ENCODE measurements at places on chromosomes 13 and 19.

DNA sequence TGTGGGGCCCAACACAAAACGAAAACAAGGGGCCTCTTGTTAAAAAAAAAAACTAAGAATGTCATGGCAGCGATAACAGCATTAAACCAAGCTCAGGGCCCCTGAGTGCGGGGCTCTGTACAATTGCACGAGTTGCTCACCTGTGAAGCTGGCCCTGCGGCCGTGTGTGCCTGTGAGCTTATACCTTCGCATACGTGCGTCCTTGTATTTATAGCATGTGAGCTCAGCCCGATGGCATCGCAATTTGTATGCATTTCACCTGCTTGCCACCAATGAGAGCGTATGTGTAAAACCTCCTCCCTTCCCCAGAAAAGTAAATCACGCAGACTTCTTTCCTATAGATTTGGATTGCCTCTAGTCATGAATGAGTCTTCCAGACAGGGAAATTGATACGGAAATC lies 17.1 kb downstream of the HNRNPM start:
- no peak overlapping the region for H3K27ac ChIP-seq
- H3K36me3 ChIP-seq, result peaks cover 33% of the 10 kb centered on the region
- peaks cover 57% of the 10 kb centered on the region for H3K4me1 ChIP-seq
- DNase-seq, result no peak
- H3K27me3 ChIP-seq, result no peaks in the 10 kb centered on the region
- H3K4me3 ChIP-seq, result no peak overlapping the region

- no peak for DNase-seq
- no peaks in the 10 kb centered on the region for H3K4me1 ChIP-seq
- H3K27me3 ChIP-seq, result no peaks in the 10 kb centered on the region
- no peak overlapping the region for H3K4me3 ChIP-seq
- no peaks in the 10 kb centered on the region for H3K36me3 ChIP-seq
Measured at GRCh38 chr13:35136585-35136984, 194.5 kb downstream of the NBEA start.

DNA sequence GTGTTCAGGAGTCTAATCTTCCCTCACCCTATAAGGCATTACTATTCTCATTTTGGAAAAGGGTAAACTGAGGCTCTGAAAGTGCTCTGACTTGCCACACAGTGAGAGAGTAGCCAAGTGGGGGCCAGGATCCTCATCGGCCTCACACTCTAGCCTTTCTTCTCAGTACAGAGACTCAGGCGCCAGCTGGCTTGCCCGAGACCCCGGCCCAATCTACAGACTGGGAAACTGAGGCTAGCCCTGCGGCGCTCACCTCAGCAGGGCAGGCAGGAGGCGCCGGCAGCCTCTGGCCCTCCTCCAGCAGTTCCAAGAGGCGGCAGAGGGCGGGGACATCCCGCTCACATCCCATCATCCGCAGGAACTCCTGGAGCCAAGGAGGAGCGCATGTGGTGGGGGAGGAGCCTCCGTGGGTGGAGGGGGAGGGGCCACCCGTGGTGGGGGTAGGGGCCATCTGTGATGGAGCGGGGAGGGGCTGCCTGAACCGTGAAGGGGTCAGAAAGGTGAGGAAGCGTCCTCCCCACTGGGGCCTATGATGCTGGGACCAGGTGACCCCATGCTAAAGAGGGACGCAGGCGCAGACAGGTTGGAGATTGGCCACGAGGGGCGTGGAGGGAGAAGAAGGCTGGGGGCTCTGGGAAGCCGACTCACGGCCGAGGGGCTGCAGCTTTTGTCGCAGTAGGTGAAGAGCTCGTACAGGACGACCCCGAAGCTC lies 8.7 kb upstream of the INSL3 start:
- H3K4me3 ChIP-seq, result peak overlapping the region; percentile 57
- H3K27ac ChIP-seq, result 0 out of 2 replicates have a peak overlapping the region, but pooled peaks have one; percentile 17
- DNase-seq, result peak; percentile 46
- no peaks in the 10 kb centered on the region for H3K4me1 ChIP-seq
- H3K27me3 ChIP-seq, result no peaks in the 10 kb centered on the region

DNA sequence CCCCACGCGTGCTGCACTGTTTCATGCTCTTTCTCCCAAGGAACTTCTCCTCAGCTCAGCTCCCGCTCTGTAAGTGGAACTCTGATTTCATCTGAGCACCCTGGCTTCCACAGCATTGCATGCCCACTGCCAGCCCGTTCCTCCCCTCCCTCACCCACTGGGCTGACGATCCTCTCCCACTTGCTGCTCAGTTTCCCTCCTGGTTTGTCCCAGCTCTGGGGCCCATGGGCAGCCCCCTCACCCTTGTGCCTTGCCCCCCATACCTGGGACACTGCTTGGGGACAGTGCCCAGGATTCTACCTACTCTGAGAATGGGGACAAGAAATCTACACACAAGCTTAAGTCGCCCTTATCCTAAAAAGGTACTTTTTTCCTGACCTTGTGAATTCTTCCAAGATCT lies 115.9 kb upstream of the C1QTNF9B start:
- H3K36me3 ChIP-seq, result no peaks in the 10 kb centered on the region
- no peak for DNase-seq
- no peak overlapping the region for H3K27ac ChIP-seq
- no peaks in the 10 kb centered on the region for H3K4me1 ChIP-seq

DNA sequence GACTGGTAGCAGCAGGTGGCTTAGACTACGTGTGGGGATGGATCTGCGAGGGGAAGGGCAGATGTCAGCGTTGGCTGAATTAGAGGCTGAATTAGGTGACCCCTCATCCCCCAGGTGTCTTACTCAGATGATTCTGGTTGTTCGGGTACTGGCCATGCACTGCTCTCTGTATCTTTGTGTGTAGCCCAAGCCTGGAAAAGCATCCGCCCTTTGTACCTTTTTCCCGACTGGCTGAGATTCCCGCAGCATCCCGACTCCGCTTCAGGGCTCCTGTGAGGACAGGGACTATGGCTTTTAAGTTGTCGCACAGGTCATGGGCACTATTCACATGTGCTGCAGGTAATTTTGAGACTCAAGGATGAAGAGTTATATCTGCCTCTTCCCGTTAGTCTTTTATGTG lies 7.2 kb downstream of the TFDP1 start:
- no peaks in the 10 kb centered on the region for H3K4me1 ChIP-seq
- DNase-seq, result no peak
- no peak overlapping the region for H3K4me3 ChIP-seq
- no peaks in the 10 kb centered on the region for H3K36me3 ChIP-seq
- no peak overlapping the region for H3K27ac ChIP-seq
- no peaks in the 10 kb centered on the region for H3K27me3 ChIP-seq

DNA sequence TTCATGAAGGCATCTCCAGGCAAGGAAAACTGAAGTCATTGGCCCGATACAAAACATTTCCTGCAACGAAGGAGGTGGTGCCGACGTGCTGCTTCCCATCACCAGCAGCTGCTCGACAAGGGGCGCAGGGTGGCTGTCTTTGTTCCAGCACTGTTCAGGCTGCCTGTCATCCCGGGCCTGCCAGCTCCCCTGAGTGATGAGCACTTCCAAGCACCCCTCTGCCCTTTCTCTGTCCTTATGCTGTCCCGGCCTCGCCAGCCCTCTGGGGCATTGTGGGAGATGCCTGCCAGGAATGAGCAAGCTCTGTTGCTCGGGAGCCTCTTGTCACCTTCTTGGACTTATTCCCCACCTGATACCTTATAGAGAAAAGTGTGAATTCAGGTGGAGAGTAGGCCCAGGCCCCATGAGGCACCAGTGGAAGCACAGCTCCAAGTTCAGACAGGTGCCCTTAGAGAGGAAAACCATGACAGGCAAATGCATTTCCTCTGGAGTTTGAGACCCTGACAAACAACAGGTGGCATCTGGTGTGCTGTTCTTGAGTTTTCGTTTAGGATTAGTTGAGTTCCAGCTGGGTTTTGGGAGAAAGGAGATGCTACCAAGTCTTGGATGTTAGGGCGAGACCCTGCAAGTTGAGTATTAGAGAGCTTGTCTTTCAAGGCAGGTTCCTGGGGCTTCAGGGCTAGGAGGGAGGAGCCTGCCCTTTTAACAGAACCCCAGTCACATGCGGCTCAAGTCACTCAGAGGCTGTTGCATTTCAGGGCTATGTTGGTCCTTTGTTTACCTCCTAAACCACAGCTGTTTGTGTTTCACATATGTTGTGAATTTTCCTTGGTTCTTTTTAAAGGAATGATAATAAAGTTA lies 21.4 kb downstream of the BBC3 start:
- no peaks in the 10 kb centered on the region for H3K27me3 ChIP-seq
- no peak overlapping the region for H3K4me3 ChIP-seq
- no peak for DNase-seq
- H3K27ac ChIP-seq, result peak overlapping the region; percentile 66
- H3K36me3 ChIP-seq, result no peaks in the 10 kb centered on the region

- H3K27ac ChIP-seq, result no peak overlapping the region
- DNase-seq, result no peak
- H3K27me3 ChIP-seq, result no peaks in the 10 kb centered on the region
- no peak overlapping the region for H3K4me3 ChIP-seq
- H3K36me3 ChIP-seq, result no peaks in the 10 kb centered on the region
Measured at GRCh38 chr13:43495732-43496131, 291.0 kb downstream of the ENOX1 start.

- no peaks in the 10 kb centered on the region for H3K36me3 ChIP-seq
- H3K4me3 ChIP-seq, result no peak overlapping the region
- no peaks in the 10 kb centered on the region for H3K27me3 ChIP-seq
- peaks cover 5% of the 10 kb centered on the region for H3K4me1 ChIP-seq
- DNase-seq, result no peak
Measured at GRCh38 chr13:109215377-109215776, 571.0 kb downstream of the IRS2 start.

DNA sequence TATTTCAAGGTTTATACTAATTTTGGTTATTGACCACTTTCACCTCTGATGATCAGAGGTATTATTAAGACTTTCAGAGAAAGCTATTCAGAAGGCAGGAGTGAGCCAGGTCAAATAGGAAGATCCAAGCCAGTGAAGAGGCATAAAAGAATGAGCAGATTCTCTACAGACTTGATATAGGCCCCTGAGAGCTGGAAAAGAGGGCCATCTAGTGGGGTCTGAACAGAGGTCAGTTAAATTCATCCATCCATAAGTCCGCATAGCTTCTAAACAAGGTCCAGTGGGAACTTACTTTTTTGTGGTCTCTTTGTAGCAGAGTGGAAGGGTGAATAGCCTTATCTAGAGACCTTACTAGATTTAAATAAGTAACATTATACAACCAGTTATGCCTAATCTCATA lies 126.6 kb upstream of the UFM1 start:
- no peak overlapping the region for H3K4me3 ChIP-seq
- no peak for DNase-seq
- H3K4me1 ChIP-seq, result no peaks in the 10 kb centered on the region
- no peaks in the 10 kb centered on the region for H3K36me3 ChIP-seq
- H3K27ac ChIP-seq, result no peak overlapping the region

DNA sequence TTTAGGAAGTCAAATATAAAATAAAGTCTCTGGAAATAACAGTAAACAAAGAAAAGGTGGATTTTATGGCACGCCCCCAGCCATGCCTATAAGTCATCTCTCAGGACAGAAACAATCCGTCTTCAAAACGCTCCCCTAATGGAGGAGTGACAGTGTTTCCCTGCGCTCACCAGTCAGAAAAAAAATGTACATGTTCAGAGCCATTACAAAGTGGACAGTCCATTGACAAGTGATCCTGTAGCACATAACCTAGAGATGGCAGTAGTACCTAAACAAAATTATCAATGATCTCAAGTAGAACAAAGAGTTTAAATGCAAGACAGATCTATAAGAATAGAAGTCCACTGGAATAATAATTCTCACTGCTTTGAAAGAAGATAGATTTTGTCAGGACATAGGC lies 891.7 kb upstream of the MIR17HG start:
- H3K4me1 ChIP-seq, result no peaks in the 10 kb centered on the region
- H3K27ac ChIP-seq, result no peak overlapping the region
- no peaks in the 10 kb centered on the region for H3K27me3 ChIP-seq
- H3K4me3 ChIP-seq, result no peak overlapping the region
- H3K36me3 ChIP-seq, result no peaks in the 10 kb centered on the region
- no peak for DNase-seq

- no peaks in the 10 kb centered on the region for H3K36me3 ChIP-seq
- no peak overlapping the region for H3K27ac ChIP-seq
- no peak overlapping the region for H3K4me3 ChIP-seq
- no peaks in the 10 kb centered on the region for H3K27me3 ChIP-seq
- no peak for DNase-seq
Measured at GRCh38 chr13:45224176-45224575, 23.3 kb upstream of the KCTD4 start.

DNA sequence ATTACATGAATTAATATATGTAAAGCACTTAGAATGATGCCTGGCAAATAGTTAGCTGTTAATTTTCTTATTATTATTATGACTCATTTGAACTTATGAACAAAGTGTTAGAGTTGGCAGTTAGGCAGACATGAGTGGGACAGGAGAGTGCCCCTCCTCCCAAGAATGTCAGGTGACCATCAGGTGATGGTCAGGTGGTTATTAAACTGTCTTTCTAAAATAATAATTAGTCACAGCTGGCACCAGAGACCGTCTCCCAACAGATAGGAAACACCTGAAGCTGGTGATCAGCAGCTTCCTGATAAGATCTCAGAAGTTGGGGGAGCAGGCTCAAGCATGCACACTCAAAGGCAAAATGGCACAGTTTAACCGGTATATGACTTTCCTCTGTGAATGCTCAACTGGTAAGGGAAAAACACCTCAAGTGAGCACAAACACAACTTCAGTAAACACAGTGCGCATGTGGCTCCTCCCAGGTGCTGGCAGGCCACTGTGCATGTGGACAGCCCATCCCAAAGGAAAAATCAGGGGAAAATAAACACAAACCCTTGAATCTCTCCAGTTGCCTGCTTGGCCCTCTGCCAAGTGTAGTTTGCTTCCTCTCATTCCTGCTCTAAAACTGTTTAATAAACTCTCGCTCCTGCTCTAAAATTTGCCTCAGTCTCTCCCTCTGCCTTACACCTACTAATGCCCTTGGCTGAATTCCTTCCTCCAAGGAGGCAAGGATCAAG lies 54.0 kb downstream of the FLT1 start:
- H3K27me3 ChIP-seq, result no peaks in the 10 kb centered on the region
- H3K27ac ChIP-seq, result no peak overlapping the region
- no peaks in the 10 kb centered on the region for H3K36me3 ChIP-seq
- no peaks in the 10 kb centered on the region for H3K4me1 ChIP-seq

- H3K36me3 ChIP-seq, result no peaks in the 10 kb centered on the region
- H3K27ac ChIP-seq, result no peak overlapping the region
- H3K4me3 ChIP-seq, result no peak overlapping the region
- H3K4me1 ChIP-seq, result no peaks in the 10 kb centered on the region
- H3K27me3 ChIP-seq, result no peaks in the 10 kb centered on the region
Measured at GRCh38 chr13:22062478-22063205, 391.8 kb downstream of the FGF9 start.

- H3K27ac ChIP-seq, result no peak overlapping the region
- DNase-seq, result no peak
- no peaks in the 10 kb centered on the region for H3K36me3 ChIP-seq
- no peaks in the 10 kb centered on the region for H3K4me1 ChIP-seq
- H3K4me3 ChIP-seq, result no peak overlapping the region
Measured at GRCh38 chr19:40608240-40608621, 7.1 kb downstream of the LTBP4 start.

- no peaks in the 10 kb centered on the region for H3K4me1 ChIP-seq
- no peak overlapping the region for H3K4me3 ChIP-seq
- H3K27me3 ChIP-seq, result no peaks in the 10 kb centered on the region
- no peaks in the 10 kb centered on the region for H3K36me3 ChIP-seq
Measured at GRCh38 chr13:56216221-56216620, 924.5 kb upstream of the PRR20A start.

Data from Panc1 (cell line).